ENCODE measurements at places on chromosomes 7 and 10.

- no peak for DNase-seq
Observed at GRCh38 chr10:68647672-68648341, 73.2 kb upstream of the CCAR1 start.

GRCh38 chr10:30813872-30814481, 184.4 kb upstream of the LYZL2 start:
- DNase-seq: no peak

DNA sequence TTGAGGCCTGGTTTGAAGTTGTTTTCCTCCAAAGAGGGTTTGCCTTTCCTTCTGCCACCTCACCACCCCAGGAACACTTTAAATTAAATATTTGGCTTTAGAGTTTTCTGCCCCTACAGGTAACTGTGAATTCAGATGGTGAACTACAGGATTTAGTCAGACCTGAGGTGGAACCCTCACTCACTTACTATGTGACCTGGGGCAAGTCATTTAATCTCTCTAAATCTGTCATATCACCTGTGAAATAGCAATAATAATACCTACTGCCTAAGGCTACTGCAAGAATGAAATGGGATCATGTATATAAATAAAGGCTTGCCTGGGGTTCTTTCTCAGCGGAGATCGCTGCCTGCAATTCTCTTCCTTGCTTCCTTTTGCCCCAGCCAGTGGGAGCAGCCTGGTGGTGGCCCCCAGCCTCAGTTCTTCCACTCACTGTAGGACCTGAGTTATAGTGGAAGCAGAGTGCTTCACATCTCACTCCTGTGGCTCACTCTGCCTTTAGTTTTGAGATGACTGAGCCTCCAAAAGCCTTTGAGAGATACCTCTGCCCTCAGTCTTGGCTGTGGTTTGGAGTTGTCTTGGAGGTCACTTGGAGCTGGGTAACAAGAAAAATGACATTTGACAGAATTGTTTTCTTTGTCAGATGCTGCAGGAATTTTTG, 6.1 kb upstream of the ANKRD2 start:
- DNase-seq: no peak

GRCh38 chr10:90319188-90319914, 538.5 kb downstream of the HTR7 start:
- no peak for DNase-seq

DNA sequence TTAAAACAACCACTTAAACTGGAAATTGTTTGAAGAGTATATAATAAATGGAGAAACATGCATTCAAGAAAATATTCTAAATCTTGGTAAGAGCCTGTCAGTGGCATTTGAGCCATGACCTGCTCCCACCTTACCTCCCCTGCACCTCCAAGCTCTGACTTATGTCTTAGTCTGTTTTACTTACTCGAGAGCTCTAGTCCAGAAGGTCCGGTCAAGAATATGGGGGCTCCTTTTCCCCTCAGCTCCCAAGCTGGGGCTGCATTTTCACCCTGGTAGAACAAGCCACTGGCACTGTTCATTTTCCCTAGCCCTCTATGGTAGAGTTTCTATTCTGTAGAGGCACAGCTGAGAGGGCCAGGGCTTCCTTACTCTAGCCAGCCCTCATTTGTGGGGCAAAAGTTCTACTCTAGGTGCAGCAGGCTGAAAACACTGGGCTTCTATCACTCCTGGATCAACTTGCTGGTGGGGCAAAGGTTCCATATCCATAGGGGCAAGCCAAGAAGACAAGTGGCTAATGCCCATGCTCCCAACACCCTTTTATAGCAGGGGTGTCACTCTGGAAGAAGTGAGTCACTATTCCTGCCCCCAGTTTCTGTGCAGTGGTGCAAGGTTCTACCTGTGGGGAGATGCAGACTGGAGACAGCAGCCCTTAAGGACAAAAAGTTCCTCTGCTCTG, 40.6 kb downstream of the ZNF438 start:
- no peak for DNase-seq

GRCh38 chr10:125158601-125159485, 1.5 kb downstream of the CTBP2 start:
- no peak for DNase-seq

DNA sequence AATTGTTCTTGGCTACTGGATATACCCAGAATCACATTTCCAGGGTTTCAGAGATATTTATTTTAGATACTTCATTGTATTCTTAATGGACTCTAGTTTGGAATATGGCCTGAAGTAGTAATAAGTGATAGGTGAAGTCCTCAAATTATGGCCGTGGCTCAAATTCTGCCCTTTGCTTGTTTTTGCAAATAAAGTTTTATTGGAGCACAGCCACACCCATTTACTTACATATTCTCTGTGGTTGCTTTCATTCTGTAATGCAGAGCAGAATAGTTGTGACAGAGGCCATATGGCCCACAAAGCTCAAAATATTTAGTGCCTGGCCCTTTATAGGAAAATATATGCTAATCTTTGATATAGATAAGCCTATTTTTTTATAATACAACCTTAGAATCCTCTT, 19.5 kb downstream of the ANLN start:
- no peak for DNase-seq

GRCh38 chr10:34148305-34148657, 666.8 kb downstream of the PARD3 start:
- no peak for DNase-seq

DNA sequence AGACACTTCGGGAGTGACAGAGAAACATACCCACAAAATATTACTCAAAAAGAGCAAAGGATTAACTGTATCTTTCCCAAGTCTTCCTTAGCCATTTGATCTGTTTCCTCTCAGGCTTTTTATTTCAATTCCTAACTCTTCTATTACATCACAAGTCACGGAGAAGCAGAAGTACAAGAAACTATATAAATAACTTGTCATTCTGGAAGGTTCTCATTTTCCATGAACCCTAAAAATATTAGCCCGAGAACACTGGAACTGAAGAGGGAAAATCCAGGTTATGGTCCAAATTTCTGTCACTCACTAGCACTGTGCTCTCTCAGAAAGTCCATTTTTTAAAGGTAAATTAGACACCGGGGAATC, 98.0 kb downstream of the GRB10 start:
- DNase-seq: no peak

GRCh38 chr7:151411551-151411950, 1.7 kb upstream of the WDR86 start:
- no peak for DNase-seq

GRCh38 chr10:115129752-115130151, 36.6 kb downstream of the ATRNL1 start:
- DNase-seq: no peak

- DNase-seq: no peak
Observed at GRCh38 chr7:30557245-30557644, 37.4 kb upstream of the GARS1 start.

GRCh38 chr7:100785878-100786277, 41.4 kb downstream of the EPHB4 start:
- no peak for DNase-seq

DNA sequence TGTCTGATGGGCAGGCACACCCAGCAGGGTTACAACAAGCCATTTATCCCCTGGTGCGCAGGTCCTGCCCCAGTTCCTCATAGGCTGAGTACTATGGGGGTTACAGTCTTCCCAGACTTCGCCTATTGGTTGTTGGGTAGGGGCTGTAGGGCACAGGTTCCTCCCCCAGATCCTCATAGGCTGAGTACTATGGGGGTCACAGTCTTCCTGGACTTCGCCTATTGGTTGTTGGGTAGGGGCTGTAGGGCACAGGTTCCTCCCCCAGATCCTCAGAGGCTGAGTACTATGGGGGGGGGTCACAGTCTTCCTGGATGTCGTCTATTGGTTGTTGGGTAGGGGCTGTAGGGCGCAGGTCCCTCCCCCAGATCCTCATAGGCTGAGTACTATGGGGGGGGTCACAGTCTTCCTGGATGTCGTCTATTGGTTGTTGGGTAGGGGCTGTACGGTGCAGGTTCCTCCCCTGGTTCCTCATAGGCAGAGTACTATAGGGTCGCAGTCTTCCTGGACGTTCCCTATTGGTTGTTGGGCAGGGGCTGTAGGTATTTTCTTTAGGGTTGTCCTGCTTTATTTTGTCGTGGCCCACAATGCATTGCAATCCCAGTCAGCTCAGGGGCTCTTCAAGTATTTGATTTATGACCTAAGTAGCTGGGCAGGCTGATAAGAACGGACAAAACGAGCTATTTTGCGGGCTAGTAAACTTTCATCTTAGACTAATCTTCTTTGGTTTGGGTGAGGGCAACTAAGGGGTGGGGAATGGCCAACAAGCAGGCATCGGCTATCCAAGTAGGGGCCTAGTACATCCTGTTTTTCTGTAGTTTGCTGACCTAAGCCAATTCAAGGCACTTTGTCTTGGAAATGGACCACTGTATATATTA, 3.4 kb downstream of the LRRC27 start:
- no peak for DNase-seq

DNA sequence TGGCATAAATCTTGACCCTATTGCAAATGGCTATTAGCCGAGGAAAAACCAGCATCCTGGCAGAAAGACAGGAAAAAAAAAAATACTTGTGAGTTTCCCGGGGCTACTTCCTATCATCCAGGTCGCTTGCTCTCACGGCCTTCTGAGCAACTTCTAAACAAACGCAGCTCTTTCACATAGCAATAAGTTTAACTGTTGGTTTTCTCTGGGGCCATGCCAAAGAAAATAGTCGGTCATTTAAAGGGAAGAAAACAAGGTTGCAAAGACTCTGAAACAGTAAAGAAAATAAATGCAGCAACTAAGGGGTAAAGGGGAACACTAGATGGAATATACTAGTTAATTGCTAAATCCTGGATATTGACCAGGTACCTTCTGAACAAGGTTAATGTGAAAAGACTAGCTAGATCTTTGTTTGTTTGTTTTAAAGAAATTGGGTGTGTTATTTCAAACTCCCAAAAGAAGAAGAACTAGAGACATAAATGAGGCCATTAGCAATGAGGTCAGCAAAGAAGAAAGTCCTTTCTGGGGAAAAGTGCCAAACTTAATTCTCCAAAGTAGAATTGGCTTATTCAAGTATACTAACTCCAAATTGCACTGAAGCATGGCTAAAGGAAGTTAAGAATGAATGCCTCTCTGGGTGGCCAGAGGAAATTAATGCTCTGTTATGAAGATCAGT, 54.2 kb downstream of the SLC39A12 start:
- DNase-seq: no peak

GRCh38 chr10:131271195-131271880, 40.2 kb downstream of the TCERG1L start:
- no peak for DNase-seq

GRCh38 chr10:128487517-128487916, 361.3 kb upstream of the MKI67 start:
- DNase-seq: no peak

- no peak for DNase-seq
Observed at GRCh38 chr7:110568388-110568787, 522.5 kb upstream of the LRRN3 start.

DNA sequence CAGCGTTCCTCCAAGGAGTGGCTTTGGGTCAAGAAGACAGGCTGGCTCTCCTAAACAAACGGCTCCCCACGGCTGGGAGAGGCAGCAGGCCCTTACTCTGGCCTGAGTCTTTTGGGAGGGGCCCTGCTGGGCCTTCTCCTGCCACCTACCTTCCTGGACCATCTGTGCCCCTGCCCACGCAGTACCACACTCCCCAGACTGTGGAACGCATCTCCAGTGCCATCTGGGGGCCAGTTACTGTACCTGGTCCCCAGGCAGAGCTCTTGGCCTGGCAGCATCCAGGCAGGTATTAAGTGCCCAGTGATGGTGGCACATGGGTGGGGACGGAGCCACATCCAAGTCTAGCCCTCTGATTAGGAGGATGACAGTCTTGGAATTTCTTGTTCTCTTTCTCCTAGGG, 14.4 kb downstream of the ALKBH4 start:
- DNase-seq: peak; percentile 46

DNA sequence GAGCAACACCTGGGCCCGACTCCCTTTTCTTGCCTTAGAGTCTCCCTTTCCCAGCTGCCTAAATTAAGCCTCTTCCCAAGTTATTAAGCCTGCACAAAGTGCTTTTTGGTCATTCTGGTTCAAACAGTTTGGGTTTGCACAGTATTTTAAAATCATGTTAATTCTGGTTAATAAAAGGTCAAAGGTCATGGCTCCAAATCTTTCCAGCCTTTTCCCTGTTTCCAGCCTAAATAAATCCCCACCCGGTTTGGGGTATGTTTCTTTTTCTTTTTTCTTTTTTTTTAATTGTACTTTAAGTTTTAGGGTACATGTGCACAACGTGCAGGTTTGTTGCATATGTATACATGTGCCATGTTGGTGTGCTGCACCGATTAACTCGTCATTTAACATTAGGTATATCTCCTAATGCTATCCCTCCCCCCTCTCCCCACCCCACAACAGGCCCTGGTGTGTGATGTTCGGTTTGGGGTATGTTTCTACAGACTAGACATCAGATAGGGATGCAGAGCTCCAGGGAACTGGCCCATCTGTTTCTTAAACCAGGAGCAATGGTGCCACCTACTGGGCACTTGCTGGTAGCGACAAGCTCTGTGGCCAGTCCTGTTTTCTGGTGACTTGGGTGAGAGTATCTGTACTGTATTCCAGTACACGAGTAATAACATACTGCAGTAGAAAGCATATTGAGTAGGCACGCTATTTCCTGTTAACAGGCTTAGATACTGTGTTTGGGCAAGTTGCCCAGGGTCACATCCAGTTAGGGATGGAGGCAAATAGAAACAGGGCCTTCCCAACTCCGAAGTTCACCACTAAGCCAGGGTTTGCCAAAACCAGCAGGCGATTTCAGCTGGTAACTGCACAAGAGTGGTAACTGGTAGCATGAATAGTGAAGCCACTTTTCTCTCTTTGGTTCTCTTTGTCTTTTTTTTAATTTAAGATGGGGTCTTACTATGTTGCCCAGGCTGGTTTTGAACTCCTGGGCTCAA, 60.6 kb upstream of the TRIM8 start:
- peak; percentile 75 for DNase-seq

DNA sequence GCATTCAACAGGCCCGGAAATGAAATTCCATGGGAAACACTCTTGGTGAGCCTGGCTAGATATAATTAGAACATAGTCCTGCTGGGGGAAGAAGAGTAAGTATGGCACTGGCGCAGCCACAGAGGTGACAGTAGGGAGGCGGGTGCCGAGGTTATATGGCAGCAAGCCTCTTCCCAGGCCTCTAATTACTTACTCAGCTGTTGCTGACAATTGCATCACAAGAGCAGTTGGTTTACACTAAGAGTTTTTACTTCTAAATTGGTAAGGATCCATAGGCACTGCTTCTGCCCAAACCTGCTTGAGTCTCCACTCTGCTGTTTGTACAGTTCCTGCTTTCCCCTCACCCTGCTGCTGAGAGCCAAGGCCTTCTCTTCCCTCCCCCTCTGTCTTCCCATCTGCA, 93.3 kb upstream of the DUSP5 start:
- no peak for DNase-seq

DNA sequence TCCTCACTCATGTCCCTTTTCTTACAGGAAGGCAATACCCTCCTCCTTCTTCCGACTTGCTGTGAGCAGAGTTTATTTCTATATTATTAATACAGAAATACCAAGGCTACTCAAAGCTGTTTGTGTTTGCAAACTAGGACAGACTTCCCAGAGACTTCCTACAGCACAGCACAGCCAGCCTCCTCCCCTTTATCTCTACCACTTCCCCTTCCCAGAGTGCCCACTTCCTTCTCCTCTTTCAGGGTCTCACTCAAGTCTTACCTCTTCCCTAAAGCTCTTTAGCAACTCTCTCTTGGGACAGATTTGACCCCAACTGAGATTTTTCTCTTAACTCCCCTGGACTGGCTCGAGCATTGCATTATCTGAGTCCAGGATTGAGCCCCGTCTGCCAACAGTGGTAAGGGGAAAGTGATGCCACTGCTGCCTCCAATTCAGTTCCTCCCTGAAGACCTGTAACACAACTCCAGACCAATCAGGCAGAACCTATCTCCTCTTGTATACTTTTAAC, 5.5 kb upstream of the LRGUK start:
- DNase-seq: no peak

All from effector CD4-positive, alpha-beta T cell (primary cell).